Stimulated activated CD4-positive, alpha-beta T cell treated with anti-CD3 and anti-CD28 coated beads, TNF-alpha, amount 100 ng/mL, for 24 hours (primary cell): ENCODE measurements at places on chromosomes 12 and 14.

GRCh38 chr14:54377501-54377900, 19.3 kb upstream of the CDKN3 start:
- DNase-seq, result no peak

DNA sequence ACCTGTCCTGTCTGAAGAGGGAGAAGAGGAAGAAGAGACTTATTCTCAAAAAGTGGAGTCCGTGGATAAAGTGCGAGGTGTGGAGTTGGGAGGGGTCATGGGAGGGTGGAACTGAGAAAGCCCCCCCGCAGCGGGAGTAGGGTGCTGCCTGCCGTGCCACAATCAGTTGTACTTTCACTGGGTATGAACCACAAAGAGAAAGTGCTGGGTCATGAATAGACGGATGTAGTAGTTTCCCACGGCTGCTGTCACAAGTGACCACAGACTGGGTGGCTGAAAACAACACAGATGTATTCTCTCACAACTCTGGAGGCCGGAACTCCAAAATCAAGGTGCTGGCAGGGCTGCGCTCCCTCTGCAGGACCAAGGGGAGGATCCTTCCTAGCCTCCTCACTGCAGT, 5.5 kb downstream of the DNAH10 start:
- peak; percentile 17 for DNase-seq

GRCh38 chr14:94571950-94572349, 9.3 kb upstream of the SERPINA5 start:
- DNase-seq, result no peak

GRCh38 chr12:118299791-118300460, 72.8 kb downstream of the TAOK3 start:
- DNase-seq, result no peak

DNA sequence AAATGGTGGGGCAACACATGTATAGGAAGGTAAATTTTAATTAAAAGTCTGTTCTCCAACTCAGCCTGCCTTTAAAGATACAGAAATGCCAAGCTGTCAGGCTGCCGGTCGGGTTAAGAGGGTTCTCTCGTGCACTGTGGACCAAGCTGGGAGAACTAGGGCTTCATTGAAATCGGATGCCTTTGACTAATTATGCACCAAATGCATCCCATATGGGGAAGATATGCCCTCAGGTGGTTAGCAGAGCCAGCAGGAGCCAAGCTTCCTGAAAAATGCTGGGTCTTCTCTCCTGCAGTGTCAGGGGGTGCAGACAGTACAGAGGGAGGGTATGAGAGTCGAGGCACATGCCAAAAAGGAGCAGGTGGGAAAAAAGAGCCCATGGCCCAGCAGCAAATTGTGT, 236.1 kb downstream of the CACNA1C start:
- DNase-seq, result no peak

GRCh38 chr12:110277530-110278254, 3.4 kb upstream of the ATP2A2 start:
- no peak for DNase-seq

DNA sequence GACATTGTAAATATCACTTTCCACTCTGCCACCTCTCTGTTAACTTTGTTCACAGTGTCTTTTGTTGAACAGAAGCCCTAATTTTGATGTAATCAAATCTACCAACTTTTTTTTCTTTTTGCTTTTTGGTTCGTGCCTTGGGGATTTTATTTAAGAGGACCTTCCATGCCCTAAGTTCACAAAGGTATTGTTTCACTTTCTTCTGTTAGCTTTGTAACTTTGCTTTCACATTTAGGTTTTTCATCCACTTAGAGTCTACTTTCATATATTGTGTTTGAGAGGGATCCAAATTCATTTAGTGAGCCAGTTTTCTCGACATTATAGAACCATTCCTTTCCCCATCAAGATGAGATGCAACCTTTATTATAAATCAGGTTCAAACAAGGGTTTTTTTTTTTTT, 275.7 kb upstream of the CRY1 start:
- DNase-seq, result no peak

GRCh38 chr12:25152055-25152454, 42.9 kb downstream of the DNAI7 start:
- DNase-seq, result no peak

DNA sequence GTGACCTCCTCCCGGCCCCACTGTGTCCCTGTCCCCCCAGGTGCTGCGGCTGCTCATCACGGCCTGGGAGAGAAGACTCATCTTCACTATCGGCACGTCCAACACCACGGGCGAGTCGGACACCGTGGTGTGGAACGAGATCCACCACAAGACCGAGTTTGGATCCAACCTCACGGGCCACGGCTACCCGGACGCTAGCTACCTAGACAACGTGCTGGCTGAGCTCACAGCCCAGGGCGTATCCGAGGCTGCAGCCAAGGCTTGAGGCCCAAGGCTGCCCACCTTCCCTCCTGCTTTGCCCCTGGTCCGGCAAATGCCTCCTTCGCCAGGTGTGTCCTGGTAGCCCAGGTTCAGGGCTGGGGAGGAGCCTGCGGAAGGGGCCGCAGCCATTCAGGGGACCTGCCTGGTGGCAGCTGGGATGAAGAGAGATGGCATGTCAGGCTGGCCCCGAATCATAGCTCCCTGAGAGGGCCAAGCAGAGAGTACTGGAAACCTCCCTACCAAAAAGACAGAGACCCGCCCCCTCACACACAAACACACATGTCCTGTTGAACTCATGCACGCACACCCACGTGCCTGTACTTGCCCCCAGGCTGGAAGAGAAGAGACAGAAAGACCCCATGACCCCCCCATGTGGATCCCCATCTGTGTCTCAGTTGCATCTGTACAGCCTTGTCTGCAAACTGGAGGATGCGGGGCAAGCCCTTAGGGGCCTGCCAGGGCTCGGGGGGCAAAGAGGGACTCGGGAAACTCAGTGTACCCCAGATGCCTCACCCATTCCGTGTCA, 38.7 kb downstream of the RASAL1 start:
- no peak for DNase-seq

- DNase-seq, result no peak
Measured at GRCh38 chr14:75822522-75823141, 159.2 kb downstream of the TGFB3 start.

DNA sequence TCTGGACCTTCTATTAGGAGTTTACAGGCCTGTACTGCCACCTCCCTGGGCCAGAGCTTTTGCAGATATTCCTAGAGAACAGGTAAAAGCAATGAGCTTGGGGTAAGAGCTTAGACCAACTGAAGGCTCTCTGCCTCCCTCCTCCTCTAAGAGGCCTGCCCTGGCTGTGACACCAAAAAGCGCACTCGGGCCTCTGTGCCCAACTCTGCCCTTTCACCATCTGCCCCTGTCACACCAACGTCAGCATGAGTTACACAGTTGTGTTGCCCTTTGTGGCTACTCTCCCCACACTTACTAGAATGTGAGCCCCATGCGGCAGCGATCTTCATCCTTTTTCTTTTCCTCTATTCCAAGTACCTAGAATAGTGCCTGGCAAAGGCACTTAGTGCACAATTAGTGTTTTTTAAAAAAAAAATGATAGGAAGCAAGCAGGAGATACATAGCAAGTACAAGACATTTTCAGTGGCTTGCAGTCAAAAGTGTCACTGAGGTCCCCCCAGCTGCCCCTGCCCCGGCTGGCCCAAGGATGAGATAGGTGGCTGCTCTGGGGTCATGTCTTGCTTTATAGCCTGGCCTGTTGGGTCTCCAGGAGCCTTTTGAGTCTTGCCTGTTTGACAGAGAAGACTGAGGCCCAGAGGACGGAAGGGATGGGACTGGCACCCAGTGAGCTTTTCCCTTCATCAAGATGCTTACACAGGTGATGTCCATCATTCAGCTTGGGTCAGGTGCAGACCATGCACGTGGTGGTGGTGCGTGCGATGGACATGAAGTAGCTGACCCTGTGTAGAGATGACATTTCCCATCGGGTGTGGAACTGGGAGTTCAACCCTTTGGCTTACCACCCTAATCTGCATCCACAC, 12.5 kb downstream of the CKB start:
- DNase-seq, result no peak

DNA sequence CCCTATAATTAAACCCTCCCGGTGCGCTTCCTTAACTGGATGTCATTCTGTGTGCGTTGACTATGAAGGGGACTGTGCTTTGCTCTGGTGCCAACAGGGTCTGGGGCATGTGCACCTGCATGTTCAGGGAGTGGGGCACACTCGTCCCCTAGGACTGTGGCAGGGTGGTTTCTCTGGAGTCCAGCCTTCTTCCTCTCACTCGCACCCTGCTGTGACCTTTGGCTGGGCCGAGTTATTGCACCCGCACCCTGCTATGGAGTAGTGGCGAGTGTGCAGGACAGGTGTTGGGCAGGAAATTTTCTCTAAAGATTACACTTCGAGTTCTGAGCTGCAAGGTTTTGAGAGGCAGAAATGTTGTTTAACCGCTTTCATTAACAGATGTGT, 138.9 kb downstream of the PLXNC1 start:
- DNase-seq, result no peak
